ENCODE measurements at places on chromosomes 7 and 10.

DNA sequence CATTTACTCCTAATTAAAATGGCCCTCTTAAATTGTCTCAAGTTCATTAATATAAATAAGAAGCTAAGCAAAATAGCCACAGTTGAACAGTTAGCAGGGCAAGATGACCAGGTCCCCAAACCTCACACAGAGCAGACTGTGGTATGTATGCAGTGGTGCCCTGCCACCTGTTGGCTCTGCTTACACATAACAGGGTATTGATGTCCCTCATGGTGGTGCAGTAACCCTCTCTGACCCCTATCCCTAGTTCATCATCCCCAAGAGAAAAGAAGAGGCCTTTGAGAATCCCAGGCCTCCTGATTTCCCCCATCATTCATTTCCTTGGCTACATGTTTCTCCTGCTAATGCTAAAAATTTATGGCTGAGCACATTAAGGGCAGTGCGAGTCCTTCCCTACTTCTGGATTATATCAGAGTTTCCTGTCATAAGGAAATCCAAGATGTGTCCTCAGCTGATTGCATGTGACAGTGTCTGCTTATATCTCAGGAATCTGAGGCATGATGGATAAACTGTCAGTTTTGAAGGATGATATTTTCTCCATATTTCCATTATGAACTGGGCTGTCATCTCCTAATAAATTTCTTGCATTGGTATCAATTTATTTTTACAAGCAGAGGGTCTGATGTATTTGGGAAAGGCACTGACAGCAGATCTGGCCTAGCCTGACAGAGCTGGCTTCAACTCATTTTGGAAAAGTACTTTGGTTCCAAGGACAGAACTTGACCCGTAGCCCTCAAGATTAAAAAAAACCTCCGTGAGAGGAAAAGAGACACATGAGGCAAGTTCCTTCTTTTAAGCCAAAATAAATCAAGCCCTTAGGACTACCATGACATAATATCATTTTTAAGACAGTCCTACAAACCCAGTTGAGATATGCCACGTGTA is 880.6 kb downstream of the LRMDA start:
- DNase-seq, result no peak

- DNase-seq, result no peak
Measured at GRCh38 chr7:95209276-95209675, 115.1 kb downstream of the PON1 start.

DNA sequence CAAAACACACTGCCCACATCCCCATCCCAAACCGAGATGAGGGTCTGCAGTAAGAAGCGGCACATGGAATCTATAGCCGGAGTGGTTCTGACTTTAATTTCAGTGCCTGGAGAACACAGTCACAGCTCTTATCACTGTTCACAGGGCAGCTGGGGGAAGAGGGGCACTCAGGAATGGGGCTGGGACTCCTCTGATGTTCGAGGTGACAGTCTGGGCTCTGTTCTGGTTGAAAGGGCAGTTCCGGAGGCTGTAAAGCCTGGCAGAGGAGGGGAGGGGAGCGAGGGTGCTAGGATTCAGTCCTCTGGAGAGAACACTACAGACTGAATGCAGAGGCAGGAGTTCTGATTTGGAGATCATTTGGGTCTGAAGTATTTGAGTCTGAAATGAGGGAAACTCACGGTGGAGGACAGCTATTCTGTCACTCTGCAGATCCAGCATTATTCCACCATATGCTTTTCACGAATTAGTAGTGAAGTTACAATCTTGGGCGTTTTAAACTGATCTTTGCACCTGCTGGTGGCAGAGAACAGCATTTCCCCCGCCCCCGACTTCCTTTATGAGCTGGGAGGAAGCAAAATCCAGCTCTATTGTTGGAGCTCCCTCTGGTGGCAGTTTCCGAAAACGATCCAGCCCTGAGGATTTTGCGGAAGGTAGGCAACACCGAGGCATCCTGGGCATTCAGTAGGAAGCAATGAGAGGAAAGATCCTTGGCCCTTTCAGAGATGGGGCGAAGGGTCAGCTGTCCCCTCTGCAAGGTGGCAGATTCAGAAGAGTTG is 22.7 kb upstream of the KCNK18 start:
- DNase-seq, result peak; percentile 73

DNA sequence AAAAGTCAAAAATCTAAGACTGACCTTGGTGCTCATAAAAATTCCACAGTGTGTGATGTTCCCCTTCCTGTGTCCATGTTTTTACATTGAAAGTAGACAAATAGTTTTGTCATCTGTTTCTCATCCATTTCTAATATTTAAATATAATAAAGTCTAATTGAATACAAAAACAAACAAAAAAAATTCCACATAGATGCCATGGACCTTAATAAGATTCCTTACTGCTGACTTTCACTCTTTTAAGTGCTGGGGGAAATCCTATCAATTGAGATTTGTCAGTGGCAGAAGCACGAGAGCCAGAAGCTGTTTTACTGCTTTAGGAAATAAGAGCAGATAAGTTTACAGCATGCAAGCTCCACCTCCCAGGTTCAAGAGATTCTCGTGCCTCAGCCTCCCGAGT is 310.0 kb downstream of the ABCA13 start:
- no peak for DNase-seq

DNA sequence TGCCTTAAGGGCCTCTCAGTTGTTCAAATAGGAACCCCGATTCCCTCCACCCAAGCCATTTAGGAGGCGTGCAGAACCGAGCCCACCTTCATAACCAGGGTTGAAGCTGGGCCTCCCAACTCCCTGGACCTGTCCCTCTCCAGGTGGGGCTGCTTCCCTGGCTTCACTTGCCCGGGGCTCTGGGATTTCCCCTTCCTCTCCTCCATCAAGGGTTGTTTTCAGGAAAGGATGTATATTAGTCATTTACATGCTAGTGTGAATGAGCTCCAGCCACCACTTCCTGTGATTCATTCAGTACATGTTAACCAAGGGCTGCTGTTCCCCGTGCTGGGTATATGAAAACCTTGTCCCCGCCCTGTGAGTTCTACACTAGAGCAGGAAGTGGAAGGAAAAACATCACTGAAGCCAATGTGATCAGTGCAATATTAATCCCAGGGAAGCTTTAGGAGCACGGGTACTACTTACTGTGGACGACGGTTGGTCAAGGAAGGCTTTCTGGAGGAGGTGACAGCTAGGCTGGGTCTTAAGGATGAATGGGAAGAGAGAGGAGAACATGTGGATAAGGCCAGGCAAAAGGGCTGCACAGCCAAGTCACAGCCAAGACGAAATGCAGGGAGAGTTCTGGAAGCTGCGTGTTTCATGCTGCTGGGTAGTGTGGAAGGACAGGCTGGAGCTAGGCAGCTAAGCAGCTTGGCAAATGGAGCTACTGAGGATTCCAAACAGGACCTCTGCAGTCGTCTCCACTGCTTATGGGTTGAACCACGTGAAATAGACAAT is 150.1 kb upstream of the SHH start:
- no peak for DNase-seq
